Activated T-helper 1 cell treated with Interleukin-2 at 50 U/mL for 16 hours (primary cell): ENCODE measurements at places on chromosomes 6 and 20.

- no peak for DNase-seq
Observed at GRCh38 chr6:64694356-64694755, 1012.7 kb downstream of the EYS start.

DNA sequence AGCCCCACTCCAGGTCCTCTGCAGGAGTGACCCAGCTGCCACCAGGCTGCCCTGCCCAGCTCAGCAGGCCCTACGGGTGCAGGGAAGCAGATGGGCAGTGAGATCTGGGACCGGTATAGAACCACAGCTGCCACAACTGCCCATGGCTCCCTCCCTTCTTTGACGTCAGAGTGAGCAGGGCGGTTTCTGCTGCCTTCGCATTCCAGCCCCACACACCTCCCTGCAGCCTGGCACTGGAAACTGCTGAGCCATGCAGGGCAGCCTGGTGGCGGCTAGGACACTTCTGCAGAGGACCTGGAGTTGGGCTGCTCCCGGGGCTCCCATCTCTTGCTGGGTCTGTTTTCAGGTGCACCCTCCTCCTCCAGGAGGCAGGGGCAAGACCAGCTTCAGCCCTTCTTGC lies 101.6 kb upstream of the CD93 start:
- no peak for DNase-seq

GRCh38 chr6:5457983-5458683 lies 196.8 kb downstream of the FARS2 start:
- DNase-seq: no peak

DNA sequence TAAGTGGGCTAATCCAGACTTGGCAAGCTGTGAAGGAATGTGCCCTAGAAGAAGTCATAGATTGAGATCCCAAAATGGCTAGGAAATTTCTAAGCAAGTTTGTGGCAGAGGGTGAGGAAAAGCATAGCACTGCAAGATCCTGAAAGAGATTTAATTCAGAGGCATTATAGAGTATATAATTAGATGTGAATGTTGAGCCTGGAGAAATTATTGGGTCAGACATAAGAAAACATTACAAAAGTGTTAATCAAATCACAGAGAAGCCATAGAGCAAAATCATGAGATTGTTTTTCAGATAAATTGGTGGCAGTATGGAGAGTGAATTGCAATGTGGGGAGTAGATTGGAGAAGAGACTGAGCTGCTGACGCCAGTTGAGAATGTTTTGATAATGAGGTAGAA lies 90.0 kb downstream of the CD2AP start:
- no peak for DNase-seq

DNA sequence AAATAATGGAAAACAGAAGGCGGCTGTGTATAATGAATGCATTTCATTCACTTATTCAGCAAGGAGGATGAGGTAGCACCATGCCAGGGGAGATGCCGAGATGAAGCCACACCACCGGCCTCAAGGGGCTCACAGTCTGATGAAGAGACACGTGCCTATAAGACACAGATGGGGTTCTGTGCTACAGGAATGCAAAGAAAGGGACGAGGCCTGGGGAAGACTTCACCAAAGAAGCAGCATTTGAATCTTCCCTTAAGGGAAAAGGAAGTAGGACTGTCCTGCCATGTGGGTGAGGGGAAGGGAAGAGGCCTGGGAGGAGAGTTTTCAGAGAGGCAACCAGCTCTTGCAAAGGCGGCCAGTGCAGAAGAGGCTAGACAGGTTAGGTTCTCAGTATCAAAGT lies 98.9 kb downstream of the PSMG4 start:
- DNase-seq: no peak

- no peak for DNase-seq
Observed at GRCh38 chr6:144365271-144365670, 80.1 kb downstream of the UTRN start.

DNA sequence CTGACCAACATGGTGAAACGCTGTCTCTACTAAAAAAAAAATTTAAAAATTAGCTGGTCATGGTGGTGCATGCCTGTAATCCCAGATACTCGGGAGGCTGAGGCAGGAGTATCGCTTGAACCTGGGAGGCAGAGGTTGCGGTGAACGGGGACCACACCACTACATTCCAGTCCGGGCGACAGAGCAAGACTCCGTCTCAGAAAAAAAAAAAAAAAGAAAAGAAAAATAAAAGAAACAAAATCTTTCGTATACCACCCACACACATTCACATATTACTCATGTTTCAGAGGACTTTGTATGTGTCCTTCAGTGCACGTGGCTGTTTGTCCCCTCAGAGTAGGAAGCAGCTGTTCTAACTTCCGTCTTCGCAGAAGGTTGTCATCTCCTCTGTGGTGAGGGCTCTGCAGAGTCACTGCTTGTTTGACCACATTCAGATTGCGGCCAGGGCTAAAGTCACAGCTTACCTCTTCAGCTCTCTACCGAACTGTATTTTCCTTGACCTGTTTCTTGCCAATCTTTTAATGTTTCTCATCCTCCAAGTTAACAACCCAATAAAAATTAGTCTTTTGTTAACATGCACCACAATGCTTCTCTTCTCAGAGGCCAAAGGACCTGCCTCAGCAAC lies 36.6 kb upstream of the HIVEP1 start:
- DNase-seq: no peak

DNA sequence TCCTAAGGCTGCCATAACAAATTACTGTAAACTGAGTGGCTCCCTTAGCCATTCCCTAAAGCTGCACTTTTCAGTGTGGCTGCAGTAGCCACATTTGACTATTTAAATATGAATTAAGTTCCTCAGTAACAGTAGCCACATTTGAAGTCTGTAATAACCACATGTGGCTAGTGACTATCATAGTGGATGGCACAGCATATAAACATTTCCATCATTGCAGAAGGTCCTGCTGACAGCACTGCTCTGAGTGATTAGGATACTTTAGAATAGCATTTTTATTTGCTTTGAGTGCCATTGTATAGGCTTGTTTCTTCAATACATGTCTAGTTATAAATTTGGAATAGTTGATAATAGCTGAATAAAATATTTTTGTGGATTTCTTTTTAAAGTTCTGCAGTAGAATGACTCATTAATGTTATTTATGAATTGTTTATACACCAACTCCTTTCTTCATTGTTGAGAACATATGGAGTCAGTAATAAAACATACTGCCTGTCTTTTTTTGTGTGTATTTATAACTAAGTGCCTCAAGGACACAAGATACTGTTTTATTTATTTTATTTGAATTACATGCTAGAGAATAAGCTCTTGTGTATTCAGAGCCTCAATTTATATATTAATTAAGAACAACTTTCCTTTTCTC lies 217.2 kb downstream of the CDKAL1 start:
- no peak for DNase-seq

- no peak for DNase-seq
Observed at GRCh38 chr6:99183066-99183465, 166.4 kb downstream of the FAXC start.

GRCh38 chr6:94130478-94130877 lies 711.1 kb upstream of the EPHA7 start:
- DNase-seq: no peak

DNA sequence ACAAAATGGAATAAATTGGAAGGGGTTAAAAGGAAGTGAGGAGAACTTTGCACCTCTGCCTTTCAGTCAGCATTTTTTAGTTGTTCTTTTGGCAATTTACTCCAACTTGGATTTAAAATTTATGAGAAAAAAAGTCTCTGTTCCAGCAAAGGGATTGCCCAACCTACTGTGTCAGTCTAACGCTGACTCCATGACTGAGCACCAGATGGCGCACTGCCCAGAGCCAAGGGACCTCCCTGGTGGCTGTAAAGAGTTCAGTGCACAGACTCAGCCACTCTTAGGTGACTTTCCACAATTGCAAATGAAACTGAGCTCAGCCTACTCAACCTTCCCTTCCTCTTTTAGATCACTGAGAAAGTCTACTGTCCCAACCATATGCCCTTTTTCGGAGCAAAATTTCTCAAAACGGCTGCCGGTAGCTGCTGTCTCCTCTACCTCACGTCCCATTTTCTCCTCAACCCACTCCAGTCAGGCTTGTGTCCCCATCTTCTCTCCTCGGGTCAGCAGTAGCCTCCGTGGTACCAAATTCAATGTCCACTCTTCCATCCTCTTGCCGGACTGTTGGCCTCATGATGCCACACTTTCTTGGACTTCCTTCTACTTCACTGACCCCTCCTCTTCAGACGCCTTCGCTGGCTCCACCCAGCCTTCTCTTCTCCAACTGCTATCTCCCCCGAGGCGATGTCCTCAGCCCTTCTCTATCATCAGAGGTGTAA lies 38.7 kb downstream of the GSTA2 start:
- DNase-seq: peak; percentile 12

DNA sequence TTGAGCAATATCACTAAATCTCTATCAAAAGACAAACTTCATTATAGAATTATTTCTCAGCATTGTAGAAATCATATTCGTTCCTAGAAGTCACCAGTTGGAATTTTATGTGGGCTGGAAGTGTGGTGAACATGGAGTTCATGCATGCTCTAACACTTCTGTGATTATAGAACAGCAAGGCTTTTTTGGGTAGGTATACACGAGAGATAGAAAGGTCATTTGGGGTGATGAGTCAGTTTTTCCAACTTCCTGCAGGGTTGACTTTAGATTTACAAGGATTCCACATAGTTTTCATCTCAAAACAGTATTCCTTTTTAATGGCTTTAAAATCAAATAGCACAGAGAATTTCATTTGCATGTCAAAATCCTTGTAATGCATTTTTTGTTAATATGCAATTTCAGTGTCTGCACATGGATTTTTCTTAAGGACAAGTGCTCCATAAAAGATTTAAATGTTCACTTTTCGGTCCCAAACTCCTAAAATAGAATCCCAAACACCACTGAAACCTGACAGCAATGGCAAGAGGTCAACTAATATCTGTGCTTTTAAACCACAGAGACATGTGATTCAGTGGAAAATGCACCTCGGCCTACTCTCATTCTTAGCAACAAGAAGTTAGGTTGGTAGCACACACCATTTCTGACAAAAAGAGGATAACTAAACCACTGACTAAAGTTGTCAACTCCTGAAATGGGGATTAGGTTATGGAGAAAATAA lies 211.0 kb downstream of the MOXD1 start:
- no peak for DNase-seq

GRCh38 chr6:17851720-17852161 lies 135.7 kb downstream of the KIF13A start:
- no peak for DNase-seq

DNA sequence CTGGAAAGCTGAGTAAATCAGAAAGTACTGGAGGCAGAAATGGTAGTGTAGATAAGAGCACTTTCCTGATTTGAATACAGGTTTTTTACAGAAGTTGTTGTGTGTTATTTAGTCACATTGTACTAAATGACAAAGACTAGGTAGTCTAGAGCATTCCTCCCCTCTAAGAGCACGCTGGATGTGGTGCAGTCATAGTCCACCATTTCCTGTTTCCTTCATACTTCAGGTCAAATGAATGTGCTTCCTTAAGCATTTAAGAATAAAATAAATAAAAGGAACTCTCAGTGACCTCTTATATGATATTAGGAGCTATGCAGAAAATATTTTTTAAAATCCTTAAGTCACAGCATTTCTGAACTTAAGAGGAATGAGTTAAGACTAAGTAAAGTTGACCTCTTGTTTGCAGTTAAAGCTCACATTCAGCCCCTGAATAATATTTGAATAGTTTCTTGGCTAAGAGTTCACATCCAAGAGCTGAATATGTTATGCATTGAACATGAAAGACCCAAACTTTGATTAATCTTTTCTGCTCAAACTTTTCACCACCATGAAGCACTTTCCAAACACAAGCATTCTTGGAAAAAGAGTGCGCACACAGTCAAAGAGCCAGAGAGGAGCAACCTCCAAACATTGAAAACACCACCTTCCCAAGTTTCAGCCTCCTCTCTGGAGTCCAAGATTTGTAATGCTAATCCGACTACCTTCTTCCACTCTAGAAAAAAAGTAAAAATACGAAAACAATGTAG lies 53.4 kb upstream of the TMEM30A start:
- DNase-seq: no peak

DNA sequence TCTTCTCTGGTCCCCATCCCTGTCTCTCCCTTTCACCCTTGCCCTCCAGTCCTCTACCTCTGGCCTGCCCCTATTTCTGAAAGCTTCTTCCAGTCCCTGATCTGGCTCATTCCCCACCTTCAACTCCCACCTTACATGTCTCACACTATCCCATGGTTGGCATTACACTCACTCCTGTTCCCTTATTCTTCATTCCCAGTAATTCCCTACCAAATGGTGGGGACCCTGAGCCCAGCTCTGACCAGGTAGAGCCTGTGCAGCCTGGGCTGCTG lies 6.4 kb downstream of the TP53INP2 start:
- no peak for DNase-seq

GRCh38 chr6:143525356-143525755 lies 13.8 kb upstream of the FUCA2 start:
- no peak for DNase-seq

DNA sequence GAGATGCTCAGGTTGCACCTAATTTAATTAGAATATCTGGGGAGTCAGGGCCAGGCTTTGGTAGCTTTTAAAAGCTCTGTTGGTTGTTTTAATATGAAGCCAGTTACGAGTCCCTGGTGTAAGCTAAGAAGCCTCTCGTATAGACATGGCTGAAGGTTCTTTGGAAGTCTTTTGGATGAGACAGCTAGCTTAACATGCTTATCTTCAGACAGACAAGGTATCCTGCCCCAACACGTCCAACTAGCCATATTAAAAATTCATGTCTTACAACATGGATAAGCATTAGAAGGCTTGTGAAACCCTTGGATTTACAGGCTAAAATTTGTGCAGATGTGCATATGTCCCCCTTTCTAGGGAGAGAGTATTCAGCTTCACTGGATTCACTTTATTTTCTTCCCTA lies 105.7 kb upstream of the KCNK16 start:
- no peak for DNase-seq

DNA sequence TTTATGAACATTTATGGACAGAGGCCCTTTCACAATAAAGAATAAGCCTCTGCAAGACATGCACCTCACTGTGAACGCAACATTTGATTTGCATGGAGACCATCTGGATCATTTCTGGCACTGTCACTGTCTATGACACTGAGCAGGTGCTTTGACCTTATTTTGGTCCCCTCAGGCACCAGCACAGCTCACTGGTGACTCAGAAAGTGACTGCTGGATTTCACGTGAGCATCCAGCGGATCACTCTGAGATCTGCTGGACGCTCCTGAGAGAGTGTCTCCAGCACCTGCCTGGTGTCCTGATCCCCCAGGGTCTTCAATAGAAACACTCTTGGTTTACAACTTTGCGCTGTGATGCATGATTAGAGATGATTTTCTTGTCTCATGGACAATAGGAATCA lies 375.7 kb downstream of the TENT5A start:
- DNase-seq: no peak

DNA sequence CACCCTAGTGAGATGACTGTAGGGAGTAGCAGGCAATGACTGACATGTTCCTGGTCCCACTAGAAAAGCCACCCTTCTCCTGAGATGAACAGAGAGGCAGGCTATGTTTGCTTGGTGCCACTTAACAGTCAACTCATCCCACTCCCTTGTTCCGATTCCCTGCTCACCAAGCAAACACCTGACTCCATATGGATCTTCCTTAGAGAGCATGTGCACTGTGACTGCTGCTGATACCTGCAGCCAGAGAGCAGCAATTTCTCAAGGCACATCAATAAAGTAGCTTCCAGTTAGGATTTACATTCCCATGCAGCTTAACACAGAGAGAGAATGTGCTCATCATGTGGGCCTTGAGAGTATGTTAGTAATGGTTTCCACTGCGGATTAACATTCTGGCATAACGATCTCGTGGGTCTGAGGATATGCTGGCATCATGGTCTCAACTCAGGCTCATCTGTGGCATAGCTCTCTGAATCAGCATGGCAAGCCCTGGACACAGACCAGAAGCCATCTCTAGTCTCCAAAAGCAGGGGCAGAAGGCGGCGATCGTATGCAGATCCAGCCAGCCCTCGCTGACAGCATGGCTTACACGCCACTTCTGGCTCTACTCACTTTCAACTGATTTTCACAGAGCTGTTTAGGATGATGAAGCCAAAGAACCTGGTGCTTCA lies 43.9 kb downstream of the ATXN1 start:
- no peak for DNase-seq

- DNase-seq: no peak
Observed at GRCh38 chr6:126113261-126113660, 126.9 kb downstream of the TRMT11 start.
